ENCODE measurements at places on chromosomes 5 and 9.
A peak's percentile ranks its signal among the peaks of the same experiment; 100 is the strongest.

- DNase-seq: no peak
Measured at GRCh38 chr5:137446615-137447014, 52.5 kb downstream of the SPOCK1 start.

- DNase-seq: no peak
Measured at GRCh38 chr9:134031783-134032182, 6.5 kb downstream of the BRD3OS start.

GRCh38 chr5:43840424-43841125 is 237.6 kb downstream of the NNT start:
- no peak for DNase-seq

DNA sequence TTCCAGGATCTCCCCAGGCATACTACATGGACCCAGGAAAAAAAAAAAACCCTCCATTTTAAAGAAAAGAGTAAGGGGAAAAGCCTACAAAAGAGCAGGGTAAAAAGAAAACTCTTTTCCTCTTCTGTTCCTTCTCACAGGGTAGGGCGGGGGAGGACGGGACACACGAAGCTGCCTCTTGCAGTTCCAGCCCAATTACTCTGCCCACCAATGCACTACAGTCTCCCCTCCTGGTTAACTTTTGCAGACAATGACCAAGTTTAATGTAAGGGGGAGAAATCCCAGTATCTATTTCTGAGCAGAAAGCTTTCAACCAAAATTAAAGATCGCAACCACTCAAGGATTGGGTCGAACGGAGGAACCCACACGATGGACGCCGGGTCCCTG is 1.3 kb downstream of the BRD3 start:
- DNase-seq: no peak

- DNase-seq: no peak
Measured at GRCh38 chr5:150080696-150081435, 5.5 kb downstream of the CSF1R start.

GRCh38 chr5:172274951-172275753 is 8.4 kb downstream of the UBTD2 start:
- peak; percentile 53 for DNase-seq

GRCh38 chr5:36056422-36056821 is 10.3 kb downstream of the UGT3A2 start:
- no peak for DNase-seq

DNA sequence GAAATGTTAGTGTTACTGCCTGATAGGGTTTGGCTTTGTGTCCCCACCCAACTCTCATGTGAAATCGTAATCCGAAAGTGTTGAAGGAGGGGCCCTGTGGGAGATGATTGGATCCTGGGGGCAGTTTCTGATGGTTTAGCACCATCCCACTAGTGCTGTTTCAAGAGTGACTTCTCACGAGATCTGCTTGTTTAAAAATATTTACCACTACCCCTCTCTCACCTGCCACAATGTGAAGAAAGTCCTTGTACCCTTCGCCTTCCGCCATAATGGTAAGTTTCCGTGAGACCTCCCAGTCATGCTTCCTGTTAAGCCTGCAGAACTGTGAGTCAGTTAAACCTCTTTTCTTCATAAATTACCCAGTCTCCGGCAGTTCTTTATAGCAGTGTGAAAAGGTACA is 2.6 kb upstream of the RFX3 start:
- peak; percentile 68 for DNase-seq

GRCh38 chr5:95163079-95163478 is 121.8 kb downstream of the MCTP1 start:
- DNase-seq: no peak

DNA sequence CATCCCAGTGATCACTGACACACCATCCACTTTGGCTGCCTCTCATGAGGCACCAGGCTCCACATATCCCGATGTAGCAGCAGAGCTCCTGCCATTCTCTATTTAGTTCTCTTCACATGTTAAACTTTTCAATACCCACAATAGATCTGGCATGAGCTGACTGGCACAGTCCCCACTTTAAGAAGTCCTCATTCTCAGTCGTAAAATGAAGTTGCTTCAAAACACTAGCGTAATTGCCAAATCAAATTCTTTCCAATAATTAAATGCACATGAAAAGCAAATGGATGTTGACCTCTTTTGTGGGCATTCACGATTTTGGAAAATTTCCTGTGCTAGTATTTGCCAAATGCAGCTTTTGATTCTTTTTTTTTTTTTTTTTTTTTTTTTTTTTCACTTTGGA is 32.4 kb downstream of the HAPLN1 start:
- no peak for DNase-seq

DNA sequence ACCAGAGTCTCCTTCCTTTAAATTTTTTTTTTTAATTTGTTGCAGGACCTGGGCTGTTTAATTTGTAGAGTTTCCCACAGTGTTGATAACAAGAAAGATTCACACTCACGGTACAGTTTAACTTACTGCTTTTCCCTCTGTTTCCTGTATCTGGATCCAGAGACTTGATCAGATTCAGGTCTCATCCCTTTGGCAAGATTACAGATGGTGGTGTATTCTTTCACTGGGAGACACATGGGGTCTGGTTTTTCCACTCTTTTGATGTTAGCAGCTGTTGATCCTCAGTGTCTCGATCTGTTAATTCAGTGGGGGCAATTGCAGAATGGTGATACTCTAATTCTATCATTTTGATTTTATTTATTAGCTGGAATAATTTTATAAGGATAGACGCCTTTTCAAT is 75.4 kb upstream of the TNFAIP8 start:
- no peak for DNase-seq

DNA sequence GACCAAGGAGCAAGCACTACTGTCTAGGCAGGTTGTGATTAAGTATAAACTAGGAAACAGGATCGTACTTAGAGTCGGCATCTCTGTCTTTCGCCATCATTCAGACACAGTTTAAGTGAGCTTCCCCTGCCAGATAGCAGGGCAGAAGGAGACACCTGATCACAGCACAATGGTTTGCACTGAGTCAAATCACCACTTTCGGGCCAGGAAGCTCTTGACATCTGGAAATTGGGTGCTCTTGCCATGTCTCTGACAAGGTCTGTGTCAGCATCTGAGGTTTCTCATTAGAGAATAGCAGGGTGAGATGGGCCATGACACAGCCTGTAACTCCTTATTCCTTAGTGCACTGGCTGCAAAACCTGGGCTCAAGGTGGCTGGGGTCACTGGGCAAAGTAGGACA is 8.3 kb downstream of the ADRB2 start:
- no peak for DNase-seq

- no peak for DNase-seq
Measured at GRCh38 chr5:154329519-154330040, 116.2 kb upstream of the SAP30L start.

GRCh38 chr9:95192631-95193030 is 124.9 kb downstream of the FANCC start:
- no peak for DNase-seq

DNA sequence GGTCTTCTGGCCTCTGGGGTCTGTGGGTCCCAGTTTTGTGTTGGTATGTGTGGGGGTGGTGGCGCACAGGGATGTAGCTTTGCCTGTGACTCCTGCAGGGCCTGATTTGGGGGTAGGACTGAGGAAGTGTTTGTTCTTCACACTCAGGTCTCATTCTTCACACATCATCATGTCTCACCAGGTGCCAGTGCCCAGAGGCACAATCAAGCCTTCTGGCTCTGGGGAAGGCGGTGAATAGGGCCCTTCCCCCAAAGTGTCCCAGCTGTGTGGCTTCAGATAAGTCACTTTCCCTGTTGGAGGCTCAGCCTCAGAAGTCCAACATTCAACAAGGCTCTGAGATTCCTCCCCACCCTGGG is 5.1 kb downstream of the DBN1 start:
- no peak for DNase-seq

DNA sequence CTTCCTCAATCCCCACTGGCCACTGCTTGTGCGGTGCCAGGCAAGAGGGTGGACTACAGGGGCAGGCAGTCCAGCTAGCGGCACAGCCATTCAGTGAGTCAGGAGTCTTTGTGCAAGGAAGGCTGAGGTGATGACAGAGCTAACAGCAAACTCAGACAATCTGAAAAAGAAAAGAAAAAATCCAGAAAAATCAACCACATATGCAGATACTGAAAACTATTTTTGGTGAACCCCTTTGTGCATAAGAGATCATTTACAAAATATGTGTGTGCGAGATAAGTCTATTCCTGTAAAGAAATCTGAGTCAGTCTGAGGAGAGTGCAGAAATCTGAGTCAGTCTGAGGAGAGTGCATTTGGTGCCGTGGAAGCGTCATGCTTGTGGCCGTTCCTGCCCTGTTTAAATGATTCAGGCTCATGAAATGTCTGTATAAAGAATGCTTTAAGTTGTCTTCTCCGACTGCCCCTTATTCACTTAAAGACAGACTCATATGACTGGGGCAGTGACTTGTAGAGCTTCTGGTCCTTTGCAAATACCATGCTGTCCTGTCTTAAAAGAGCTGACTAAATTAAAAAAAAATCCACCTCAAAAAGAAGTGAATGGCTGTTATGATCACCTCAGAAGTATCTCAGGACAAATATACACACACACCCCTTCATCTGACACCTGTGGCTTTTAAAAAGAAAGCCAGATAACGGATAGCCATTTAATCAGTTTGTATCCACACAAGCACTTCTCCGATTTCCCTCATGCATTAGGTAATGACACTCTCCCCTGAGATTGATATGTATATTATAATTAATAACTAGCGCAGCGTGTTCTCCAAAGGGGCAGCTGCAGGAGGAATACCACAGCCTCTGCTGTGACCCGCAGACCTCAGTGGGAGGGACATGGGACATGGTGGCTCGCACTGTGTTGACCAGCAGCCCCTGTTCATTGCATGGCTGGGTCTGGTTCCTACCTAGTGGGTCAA is 47.3 kb downstream of the TRIO start:
- DNase-seq: no peak

- DNase-seq: peak; percentile 69
Measured at GRCh38 chr9:4640027-4640426, 22.1 kb upstream of the PLPP6 start.

DNA sequence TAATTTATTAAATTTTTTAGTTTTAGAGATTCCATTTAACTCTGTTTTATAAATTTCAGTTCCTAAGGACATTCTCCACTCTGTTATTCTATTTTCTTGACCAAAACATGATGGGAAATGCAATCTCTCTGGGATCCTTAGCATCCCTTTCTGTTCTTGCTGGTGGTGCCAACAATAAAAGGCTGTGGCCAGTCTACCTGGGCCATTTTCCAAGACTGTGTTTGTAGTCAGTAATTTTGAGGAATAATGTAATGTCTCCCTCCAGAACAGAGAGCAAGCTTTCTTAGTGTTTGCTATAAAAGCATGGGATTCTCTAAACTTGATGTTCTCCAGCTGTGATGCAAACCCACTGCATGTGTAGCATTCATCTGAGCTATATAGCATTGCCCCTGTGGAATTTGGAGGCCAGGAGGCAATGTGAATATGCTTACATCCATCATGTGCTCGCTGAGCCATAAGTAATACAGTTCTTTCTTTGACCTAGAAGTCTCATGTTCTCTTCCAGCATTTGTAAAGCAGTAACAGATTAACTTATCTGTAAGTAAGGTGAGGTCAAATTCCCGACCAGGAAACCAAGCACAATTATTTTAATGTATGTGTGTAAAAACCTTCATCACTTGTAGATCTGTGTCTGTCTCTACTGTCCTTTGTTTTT is 211.5 kb upstream of the TAS2R1 start:
- DNase-seq: no peak

DNA sequence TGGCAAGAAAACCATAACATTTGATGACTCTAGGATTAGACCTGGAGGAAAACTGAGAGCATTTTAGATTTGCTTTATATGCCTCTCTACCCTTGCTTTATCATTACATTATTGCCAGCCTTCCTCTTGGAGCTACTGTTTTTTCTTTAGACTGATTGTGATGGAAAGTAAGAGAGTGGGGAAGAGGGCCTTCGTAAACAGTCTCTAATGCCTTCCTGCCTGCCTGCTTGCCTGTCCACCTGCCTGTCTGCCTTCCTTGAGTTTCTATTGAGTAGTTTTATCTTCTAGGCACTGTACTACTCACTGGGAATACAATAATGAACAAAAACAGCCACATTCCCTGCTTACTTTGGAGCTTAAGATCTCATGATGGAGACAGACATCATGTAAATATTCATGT is 189.3 kb downstream of the TRPM3 start:
- no peak for DNase-seq

DNA sequence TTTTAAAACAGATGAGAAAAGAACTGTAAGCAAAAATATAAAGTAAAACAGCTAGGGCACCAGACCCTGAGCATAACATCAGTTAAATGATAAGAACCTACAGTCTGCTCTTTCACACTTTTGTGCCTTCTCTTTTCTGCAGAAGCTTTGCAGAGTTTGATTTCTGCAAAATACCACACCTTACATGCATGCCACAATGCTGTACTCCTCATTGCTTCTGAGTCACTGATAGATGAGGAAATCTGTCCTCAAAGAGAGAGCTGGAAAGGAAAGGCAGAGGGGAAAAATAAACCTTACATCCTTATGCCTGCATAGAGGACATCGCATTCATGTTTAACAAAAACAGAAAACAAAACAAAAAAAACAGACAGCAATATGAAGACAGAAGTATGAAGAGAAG is 142.9 kb downstream of the ATPSCKMT start:
- DNase-seq: no peak

- no peak for DNase-seq
Measured at GRCh38 chr9:134314950-134315715, 11.1 kb upstream of the RXRA start.

- no peak for DNase-seq
Measured at GRCh38 chr5:167565189-167565954, 726.1 kb upstream of the WWC1 start.

- peak; percentile 3 for DNase-seq
Measured at GRCh38 chr5:59562756-59563389, 330.7 kb downstream of the PDE4D start.

DNA sequence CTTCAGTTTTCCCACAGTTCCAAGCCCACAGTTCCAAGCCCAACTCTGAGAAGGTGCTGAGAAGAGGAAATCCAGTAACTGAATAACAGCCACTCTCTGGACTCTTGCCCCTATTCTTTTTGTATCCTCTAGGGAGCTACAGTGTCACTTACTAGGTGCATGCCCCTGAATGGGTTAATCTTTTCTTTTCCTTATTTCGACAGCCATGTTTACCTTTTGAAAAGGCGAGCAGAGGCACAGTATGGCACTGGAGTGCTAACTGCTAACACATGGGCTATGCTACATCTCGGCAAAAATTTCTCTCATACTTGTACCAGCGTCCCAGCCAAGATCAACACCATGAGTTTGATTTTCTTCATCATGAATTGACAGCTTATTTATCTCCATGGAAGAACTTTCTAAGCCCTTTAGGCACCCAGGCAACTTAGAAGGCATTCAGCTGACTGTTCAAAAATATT is 222.6 kb downstream of the EBF1 start:
- DNase-seq: no peak

DNA sequence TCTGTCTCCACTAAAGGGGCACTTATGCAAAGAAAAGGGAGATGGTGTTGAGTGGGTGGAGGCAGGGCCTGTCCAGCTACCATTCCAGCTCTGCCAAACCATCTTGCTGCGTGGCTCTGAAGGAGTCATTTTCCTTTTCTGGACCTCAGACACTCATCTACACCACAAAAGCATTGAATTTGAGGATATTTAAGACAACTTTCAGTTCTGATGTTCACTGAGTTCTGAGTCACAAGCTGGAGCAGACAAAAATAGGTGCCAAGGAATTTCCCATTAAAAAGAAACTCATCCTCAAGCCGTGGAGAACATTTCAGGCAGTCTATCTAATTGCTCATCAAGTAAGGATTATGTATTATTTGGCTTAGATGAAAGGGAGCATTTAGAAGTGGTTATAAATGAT is 195.0 kb upstream of the TBC1D2 start:
- DNase-seq: no peak

- no peak for DNase-seq
Measured at GRCh38 chr5:107247427-107247826, 423.3 kb downstream of the EFNA5 start.

GRCh38 chr9:1536522-1537170 is 478.5 kb upstream of the SMARCA2 start:
- DNase-seq: no peak

All from CD4-positive, alpha-beta T cell treated with Interleukin-6 for 4 hours (primary cell).